ENCODE measurements at places on chromosomes 12 and 14. TPM values are rescaled to one million over a fixed set of nuclear protein-coding genes. Genes with fewer than 3 reads are reported as not detected.

The DCN gene
- total RNA-seq: 21.3 TPM

The STXBP6 gene
- total RNA-seq: not detected

The CBLN3 gene
- 1.3 TPM for total RNA-seq

The OR9K2 gene
- not detected for total RNA-seq

The RAD51B gene
- total RNA-seq: 12.8 TPM

The SDR9C7 gene
- not detected for total RNA-seq

The PTPRB gene
- total RNA-seq: 187 TPM

The DPPA3 gene
- total RNA-seq: not detected

Data from endothelial cell of coronary artery (primary cell).